ENCODE measurements at places on chromosomes 13 and 19. TPM values are rescaled to one million over a fixed set of nuclear protein-coding genes. Genes with fewer than 3 reads are reported as not detected.
A peak's percentile ranks its signal among the peaks of the same experiment; 100 is the strongest.

DNA sequence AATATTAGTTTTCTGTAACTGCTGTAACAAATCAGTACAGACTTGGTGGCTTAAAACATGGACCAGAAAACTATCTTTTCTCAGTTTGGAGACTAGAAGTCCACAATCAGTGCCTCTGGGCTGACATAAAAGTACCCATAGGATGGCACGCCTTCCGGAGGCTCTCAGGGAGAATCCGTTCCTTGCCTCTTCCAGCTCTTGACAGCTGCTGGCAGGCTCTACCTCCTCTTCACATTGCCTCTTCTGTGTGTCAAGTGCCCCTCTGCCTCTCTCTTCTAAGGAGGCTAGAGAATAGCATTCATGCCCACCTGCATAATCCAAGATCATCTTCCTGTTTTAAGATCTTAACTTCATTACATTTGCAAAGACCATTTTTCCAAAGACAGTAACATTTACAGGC lies 1194.2 kb downstream of the EFNB2 start:
- no peak for DNase-seq

ASF1B gene
- 2.3 TPM for total RNA-seq

GRCh38 chr13:47801555-47801954 lies 199.5 kb downstream of the SUCLA2 start:
- DNase-seq, result no peak

PCSK4 gene
- 3.7 TPM for total RNA-seq

GRCh38 chr19:19477705-19478383 lies 37.5 kb downstream of the TSSK6 start:
- no peak for DNase-seq

GRCh38 chr19:50332244-50333038 lies 3.3 kb upstream of the KCNC3 start:
- DNase-seq, result no peak

DNA sequence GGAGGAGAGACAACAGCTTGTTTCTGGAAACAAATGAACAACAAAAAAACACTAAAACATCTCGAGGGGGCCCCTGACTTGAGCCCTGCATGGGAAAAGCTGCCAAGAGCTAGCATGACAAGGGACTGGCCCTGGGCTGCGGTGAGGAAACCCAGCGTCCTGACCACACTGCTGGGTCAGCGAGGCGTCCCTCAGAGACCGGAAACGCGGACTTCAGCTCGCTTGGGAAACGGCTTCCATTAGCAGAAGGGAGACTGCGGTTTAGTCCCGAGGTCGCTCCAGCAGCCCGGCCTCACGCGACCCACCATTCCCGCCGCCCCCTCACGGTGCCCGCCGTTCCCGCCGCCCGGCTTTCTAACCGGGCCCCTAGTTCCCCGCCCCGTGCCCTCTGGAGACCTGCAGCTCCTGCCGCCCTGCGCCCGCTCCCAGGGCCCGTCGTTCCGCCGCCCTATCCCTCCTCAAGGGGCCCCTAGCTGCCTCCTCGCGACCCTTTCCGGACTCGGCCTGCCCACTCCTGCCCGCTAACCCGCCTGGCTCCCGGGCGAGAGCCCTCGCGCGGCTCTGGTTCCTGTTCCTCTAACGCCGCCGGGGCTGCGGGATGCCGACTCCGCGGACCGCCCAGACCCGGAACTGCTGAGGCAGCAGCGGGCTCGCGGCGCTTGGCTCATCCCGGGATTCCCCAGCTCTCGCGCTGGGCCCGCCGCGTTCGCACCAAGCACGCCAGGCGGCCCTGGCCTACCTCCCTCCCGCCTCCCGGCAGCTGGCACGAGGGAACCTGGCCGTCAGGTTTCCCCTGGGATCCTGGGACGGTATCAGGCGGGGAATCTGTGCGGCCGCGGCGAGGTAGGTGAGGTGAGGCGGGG lies at the start of gene CCDC122:
CCDC122 (minus strand) TSS at position 849 of the 863 bp plus-strand sequence. CDS start 10,364 bp downstream, outside the sequence.
- DNase-seq, result peak; percentile 80

- peak; percentile 50 for DNase-seq
These were observed 722 bp downstream of the PKN1 start for GRCh38 chr19:14433554-14434501.

GRCh38 chr13:94933936-94934335 lies 221.6 kb upstream of the SOX21 start:
- DNase-seq, result no peak

- peak; percentile 38 for DNase-seq
These were observed 11.9 kb downstream of the ZIC5 start for GRCh38 chr13:99959540-99960230.

- DNase-seq, result no peak
These were observed 26.5 kb upstream of the C13orf46 start for GRCh38 chr13:114000151-114001040.

GRCh38 chr13:39692660-39693438 lies 37.4 kb downstream of the COG6 start:
- DNase-seq, result no peak

DNA sequence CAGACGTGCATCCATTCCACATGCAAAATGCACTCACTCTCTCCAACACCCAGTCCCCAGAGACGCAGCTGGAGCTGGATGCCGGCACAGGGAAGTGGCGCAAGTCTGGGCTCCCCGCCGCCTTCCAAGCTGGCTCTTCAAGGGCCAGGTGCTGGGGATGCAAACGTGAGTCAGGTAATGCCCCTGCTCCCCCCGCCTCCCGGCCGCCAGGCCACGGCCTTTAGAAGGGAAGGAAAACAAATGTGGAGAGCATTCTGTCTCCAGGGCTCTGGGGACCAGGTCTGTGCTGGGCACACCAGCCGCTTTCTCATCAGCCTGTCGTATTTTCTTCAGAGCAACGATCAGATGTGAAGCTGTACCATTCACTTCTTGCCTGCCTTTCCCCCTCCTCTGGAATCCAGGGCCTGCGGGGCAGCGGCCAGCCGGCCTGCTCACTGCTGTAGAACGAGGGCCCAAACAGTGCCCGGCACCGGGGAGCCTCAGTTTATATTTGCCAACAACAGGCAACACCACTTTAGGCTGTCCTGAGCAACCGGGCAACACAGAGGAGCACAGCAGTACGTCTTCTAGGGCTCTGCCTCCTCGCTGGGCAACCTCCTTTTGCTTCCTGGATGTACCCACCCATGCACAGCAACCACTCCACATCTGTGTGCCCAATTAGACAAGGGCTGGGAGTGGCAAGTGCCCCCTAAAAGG lies 3.8 kb downstream of the RAB20 start:
- no peak for DNase-seq

DNA sequence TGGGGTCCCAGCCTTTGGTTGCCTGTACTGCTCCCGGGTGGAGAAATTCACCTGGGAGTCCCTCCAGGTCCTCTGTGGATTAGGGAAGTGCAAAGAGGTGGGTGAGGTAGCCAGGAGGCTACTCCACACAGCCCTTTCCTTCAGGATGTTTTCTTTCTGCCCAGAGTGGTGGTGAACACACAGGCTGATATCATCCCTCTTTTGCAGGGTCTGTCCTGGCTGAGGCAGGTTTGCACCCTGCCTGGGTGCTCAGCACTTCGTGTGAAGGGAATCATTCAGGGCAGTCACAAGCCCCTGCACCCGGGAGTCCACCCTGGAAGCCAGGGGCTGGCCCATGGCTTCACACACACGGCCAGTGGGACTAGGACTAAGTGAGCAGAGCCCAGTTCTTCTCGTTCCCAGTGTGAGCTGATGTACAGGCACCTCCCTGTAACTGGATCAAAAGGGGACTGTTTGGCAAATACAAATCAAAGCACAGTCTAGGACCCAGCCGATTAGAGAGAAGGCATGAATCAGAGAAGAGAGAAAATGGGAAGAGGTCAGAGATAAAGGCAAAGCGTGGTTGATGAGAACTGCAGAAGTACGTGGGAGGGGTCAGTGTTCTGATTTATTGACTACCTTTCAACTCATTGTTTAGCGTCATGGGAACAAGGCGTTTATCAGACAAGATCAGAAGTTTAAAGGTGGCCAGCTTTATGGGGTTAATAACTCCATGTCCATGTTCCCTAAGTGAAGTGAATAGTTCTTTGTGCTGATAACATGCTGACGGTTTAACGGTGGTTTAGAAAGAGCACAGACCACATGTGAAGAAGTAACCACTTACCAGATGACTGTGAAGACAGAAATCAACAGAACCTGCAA lies 30.4 kb upstream of the SPATA13 start:
- no peak for DNase-seq

DNA sequence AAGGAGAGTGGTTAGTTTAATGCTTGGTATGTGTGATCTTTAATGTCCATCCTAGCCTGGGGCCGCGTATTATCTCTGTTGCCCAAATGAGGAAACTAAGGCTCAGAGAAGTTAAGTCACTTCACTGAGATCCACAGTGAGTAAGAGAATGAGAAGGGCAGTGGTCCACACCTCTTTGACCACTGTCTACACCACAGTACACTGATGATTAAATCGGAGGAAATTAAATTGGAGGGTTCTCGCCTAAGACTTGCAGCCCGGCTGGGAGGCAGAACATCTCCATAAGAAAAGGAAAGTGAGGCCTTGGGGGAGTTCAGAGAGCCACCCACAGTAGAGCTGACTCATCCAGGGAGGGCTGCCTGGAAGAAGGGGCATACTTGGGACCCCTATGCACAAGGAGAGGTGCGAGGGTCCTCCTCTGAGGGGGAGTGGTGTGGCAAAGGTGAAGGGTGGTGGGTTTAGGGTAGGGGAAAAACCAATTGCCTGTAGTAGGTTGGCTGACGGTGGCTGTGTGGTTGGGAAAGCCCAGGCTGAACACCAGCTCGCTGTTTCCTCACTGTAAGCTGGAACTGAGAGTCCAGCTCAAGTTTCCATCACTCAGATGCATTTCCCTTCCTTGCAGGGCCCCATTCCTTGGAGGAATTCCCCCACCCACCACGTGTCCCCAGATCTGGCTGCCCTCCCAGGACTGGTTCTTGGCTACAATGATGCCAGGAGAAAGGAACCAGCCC lies 15.0 kb upstream of the DHRS12 start:
- no peak for DNase-seq

DNA sequence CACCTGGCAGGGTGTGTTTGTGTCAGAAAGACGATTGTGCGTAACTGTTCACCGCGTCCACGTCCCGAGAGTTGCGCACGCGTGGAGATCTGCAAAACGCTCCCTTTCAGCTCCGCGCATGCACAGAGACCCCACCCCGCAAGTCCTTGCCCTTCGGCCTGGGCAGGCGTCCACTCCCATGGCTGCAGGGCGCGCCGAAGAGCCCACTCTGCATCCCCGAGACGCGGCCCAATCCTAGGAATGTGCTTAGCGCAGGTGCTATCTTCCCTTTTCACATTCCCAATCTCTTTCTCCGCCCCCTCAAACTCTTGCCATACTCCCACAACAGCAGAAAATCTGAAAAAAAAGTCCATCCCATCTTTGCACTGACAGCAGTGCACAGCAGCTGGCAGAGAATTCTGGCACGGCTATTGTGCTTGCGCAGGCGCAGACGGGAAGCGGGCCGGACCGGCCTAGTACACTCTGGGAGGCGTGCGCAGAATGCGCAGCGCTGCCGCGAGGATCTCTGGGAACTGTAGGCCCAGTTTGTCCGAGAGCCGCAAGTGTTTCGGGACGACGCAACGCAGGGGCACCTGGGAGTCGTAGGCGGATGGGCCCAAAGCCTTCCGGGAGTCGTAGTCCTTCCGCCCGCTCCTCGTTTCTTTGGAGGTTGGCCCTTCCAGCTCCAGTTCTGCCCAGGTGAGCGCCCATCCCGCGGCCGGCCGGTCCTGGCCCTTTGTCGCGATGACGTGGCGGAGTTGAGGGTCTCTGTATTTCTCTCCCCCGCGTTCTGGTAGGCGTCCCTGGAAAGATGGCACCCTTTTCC lies 23.1 kb downstream of the ZNF175 start:
- peak; percentile 93 for DNase-seq

ZNF541 gene
- total RNA-seq, result 0.79 TPM

FGF21 gene
- not detected for total RNA-seq

C19orf67 gene
- not detected for total RNA-seq

GRCh38 chr13:78487707-78488106 lies 115.6 kb downstream of the POU4F1 start:
- DNase-seq, result no peak

DNA sequence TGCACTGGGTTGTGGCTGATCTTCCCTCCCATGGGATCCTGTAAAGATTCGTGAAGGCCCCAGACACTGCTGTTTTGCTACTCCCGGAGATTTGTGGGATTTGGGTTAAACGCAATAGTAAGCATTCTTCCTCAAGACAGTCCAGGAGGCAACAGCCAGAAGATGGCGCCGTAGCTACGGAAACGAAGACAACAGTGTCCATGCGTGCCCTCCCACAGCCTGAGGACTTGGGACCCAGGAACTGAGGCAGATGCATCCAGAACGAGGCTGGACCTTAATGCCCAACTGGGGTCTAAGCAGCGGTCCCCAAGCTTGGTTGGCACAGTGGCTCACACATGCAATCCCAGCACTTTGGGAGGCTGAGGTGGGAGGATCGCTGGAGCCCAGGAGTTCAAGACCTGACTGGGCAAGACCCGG lies 57.6 kb upstream of the ZNF507 start:
- DNase-seq, result no peak

- DNase-seq, result no peak
These were observed 137.5 kb downstream of the TNFRSF19 start for GRCh38 chr13:23707674-23708073.

TRPC4 gene
- total RNA-seq, result not detected

DACT3 gene
- not detected for total RNA-seq

FUT3 gene
- not detected for total RNA-seq

- no peak for DNase-seq
These were observed 70.4 kb downstream of the TSHZ3 start for GRCh38 chr19:31278555-31279435.

DNA sequence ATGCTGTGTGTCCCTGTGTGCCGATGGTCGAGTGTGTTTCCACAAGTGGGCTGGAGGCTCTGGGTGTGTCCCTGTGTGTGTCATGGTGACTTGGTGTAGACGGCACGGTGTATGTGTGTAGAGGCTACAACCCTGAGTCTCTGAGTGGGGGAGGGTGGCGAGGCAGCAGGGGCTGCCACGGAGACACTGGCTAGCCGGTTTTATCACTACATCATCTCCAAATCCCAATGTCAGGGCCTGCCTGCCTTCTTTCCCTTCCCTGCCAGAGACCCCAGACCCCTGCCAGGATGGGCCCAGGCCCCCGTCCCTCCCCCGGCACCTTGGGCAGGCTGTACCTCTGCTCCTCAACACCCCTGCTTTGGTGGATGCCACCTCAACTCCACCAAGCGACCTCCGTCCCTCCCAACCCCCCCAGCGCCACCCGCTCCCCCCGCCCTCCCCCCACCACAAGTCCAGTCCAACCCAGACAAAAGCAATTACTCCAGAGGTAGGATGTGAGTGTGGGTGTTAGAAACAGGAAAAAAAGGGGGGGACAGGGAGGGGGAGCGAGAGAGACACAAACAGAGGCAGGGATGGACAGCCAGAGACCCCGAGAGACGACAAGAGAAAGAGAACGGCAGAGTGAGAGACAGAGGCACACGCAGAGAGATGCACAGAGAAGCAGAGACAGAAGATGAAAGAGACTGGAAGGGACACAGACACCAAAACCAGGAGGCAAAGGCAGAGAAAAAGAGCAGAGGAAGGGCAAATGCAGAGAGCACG lies 21.6 kb upstream of the POU2F2 start:
- no peak for DNase-seq

ZNF579 gene
- total RNA-seq, result 8.0 TPM

Data from CD4-positive, alpha-beta memory T cell (primary cell).